Head of caudate nucleus (tissue), 42 donors: ENCODE measurements at places on chromosomes 16 and 17.

DNA sequence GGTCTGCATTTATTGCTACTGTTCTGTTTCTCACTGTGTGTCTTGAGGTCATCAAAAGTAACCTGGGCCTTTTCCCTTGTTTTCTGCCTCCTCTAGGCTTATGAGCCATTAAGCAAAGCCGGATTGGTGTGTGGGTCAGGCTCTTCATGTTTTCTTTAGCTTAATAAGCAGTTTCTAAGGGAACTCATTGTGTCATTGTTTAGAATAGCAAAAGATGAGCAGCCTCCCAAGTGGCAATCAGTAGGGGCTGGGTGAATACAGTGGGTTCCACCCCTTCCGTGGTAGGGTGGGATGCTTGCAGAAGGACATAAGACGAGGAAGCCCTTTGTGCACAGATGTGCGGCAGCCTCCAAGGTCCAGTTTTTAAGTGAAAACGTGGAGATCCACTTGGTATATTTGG, 34.5 kb downstream of the ABCC1 start:
- no peak for DNase-seq

DNA sequence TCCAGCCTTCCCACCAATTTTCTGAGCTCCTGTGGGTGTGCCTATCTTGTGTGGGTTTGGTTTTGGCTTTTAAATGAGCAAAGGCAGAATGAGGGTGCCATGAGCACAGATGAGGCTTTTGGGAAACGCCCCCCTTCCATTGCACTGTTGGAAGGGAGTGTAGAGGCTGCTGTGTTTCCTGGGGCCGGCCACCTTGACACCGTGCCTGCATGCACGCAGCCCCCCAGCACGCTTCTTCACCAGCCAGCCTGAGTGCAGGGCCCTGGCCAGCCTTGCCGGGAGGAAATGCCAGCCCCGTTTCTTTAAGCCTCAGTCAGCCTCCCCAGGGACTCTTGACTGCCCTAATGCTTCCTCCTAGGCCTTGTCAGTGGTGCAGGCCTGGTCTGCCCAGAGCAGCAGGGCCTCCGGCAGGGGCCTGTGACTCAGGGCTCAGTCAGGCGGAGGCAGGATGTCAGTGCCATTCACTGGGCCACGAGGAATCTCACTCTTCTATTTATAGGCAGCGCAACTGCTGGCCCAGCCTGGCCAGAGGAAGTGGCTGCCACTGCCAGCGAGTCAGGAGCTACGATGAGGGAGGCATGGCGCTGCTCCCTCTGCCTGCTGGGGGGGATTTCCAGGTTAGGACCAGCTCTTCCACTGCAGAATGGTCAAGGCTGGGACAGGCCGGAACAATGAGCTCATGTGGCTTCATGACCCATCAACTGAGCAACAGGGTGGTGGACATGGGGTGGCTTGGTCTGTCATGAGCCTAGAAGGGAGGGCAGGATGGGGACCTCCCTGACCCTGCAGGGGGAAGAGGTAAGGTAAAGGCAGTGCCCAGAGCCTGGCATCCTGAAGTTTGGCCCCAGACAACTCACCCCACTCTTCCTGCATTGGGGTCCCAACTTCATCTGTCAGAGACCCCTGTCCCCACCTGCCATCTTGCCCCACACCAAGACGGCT, 205.2 kb downstream of the RAB11FIP4 start:
- peak; percentile 49 for DNase-seq

- DNase-seq = no peak
These were observed 288 bp upstream of the KRT34 start for GRCh38 chr17:41382394-41382793.

GRCh38 chr16:4214215-4214621, 27.7 kb downstream of the SRL start:
- DNase-seq = no peak

DNA sequence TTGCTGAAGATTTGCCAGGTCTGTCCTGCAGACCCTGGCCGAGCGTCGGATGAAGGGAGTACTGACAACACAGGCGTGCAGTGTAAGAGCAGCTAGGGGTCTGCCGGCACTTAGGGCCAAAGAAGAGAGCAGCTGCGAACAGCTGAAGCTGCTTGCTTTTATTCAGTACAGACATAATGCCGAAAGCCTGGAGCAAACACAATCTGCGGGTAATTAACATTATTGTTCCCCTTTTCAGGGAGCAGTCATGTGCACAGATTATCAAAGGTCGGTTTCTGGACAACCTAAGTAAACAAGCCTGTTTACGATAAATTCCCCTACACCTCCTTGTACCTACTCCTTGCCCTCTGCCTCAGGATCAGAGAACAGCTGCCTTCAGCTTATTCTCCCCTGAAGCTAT, 12.0 kb upstream of the KRT23 start:
- DNase-seq = no peak

DNA sequence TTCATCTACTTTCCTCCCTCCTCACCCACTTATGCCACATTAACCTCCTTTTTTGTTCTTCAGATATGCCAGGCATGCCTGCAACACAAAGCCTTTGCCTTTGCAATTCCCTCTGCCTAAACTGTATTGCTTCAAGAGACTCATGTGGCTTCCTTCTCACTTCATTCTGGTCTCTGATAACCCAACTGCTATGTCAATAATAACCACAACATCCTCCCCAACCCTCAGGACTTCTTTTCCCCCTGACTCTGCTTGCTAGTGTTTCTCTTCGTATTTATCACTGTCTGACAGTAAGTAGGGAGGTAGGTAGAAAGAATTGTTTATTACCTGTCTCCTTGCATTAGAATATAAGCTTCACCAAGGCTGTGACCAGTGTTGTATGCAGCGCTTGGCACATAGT, 22.4 kb downstream of the RBL2 start:
- DNase-seq = no peak

- no peak for DNase-seq
These were observed 48.9 kb downstream of the SNX29 start for GRCh38 chr16:12025472-12025871.

DNA sequence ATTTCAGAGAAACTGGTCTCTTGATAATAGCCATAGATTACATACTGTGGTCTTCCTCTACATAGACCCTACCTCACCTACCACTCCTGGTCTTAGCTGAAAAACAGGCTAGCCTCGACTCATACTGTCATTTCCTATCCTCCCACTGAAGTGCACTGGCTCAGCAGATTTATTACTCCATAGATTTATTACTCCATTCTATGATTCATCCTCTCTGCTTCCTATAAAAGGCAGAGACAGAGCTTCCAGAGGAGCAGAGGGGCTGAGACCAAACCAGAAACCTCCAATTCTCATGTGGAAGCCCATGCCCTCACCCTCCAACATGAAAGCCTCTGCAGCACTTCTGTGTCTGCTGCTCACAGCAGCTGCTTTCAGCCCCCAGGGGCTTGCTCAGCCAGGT, at the start of gene CCL7:
TSS of gene CCL7 (plus strand) at position 253 of the 400 bp plus-strand sequence. CDS start at position 323, 70 bp downstream.
- DNase-seq = no peak

DNA sequence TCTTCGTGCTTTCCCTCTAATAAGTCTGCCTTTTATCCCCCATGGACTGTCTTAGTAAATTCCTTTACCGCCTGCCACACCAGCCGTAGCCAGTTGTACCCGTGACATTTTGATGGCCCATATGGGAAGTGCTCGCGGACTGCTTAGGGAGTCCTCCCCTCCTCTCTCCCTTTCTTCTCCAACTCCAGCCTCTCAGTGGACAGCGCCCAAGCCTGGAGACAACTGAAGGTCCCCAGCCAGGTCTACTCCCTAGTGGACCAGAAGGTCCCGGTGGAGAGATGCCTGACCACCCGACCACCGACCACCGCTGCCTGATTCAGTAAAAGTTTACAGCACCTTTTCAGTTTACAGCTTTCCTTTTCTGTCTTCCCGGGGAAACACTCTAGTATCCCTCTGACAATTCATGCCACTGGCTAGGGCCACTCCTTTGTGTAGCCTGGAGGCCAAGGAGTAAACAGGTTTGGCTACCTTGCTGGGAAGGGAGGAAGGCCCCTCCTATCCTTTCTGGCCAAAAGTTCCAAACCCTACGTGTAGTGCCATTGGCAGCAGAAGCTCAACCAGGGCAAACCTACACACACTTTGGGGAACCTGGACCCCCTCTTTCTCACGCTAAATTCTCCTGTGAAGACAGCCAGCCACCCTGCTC, 18.0 kb downstream of the CTRB2 start:
- DNase-seq = no peak

DNA sequence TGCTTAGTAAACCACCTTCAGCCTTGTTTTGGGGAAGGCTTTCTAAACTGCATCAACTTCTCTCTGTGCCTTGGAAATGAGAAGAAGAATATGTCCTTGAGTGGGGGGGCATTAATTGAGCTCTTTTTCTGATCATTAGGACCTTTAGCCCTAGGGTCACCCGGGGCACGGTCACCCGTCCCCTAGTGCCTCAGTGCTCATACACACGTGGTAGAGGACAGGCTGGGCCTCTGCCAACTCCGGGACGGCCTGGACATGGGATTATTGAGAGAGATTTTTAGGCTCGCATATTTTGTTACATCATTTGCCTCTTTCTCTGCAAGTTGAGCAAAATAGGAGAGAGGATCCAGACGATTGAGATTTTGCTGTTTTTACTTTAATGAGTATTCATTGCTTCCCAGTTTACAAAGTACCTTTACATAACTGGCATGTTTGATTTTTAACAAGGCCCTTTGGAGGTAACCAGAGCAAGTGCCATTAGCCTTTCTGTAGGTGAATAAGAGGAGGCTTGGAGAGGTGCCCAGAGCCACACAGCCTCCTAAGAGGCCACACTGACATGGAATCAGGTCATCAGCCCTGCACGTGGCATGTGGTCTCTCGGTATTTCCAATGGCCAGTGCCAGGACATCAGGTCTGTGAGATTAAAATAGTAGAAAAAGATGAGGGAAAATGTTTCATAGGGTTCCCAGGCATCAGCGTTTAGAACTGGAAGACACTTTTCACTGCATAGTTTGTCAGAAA, 11.1 kb downstream of the PMM2 start:
- no peak for DNase-seq

GRCh38 chr16:49201118-49201517, 80.5 kb downstream of the CBLN1 start:
- DNase-seq = no peak

GRCh38 chr17:17146786-17147406, 59.2 kb downstream of the PLD6 start:
- DNase-seq = no peak

DNA sequence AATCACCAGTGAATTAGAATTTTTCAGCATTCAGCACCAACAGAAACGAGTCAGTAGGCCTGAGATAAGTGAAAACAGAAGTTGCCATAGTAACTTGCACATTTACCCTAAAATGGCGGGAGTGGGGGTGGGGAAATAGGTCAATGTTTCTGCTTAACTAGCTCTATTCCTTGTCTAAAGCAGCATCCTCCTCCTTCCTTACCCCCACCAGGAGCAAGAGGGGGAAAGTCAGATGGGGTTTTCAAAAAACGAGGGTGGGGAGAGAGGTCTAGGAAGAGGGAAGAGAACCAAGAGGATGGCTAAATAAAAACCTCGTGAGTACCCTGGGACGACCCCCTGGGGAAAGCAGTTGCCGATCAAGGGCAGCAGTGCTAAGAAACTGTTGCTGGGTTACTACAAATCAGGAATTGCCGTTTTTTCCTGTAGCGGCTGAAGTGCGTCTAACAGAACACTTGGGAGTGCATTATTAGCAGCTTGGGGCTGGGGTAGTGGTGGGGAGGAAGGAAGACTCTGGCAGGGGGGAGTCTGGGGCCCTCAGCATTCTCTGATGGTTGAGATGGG, 34.4 kb upstream of the MNT start:
- peak; percentile 51 for DNase-seq

GRCh38 chr17:17739388-17740066, 58.3 kb downstream of the RAI1 start:
- DNase-seq = peak; percentile 75

GRCh38 chr17:5526821-5527598, 40.6 kb downstream of the MIS12 start:
- DNase-seq = peak; percentile 93

DNA sequence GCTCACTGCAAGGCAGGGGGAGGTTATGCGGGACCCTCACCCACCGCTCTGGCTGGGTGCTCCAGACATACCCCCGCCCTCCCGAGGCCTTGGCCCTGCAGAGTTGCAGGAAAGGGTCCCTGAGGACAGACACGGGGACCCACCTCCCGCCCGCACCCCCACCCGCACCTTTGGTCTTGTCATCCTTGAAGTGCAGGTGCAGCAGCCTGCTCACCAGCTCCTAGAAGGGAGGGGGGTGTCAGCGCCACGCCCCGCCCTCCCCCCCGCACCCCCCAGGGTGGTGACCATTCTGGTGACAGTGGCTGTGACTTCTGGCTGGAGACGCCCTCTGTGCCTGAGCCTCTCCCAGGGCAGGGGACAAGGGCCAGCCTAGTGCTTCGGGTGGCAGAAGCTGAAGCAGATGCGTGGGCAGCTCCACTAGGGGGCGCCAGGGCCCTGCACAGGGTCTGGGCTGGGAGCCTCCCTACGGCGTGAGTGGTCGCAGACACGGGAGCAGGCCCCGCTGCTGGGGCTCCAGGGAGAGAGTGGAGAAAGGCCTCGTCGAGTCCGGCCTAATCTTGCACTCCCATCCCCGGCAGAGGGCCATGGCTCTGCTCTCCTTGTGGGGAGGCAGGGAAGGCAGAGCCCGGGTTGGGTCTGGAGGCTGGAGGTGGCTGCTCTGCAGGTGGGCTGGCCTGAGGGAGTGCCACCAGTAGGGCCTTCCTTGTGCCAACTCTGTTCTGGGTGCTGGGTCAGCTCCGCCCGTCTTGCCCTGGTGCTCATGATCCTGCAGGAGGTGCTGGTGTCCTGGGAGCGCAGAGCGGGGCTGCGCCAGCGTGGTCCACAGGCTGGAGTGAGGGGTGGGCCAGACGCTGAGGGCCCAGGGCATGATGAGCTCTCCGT, 2.7 kb downstream of the CENPX start:
- peak; percentile 79 for DNase-seq

DNA sequence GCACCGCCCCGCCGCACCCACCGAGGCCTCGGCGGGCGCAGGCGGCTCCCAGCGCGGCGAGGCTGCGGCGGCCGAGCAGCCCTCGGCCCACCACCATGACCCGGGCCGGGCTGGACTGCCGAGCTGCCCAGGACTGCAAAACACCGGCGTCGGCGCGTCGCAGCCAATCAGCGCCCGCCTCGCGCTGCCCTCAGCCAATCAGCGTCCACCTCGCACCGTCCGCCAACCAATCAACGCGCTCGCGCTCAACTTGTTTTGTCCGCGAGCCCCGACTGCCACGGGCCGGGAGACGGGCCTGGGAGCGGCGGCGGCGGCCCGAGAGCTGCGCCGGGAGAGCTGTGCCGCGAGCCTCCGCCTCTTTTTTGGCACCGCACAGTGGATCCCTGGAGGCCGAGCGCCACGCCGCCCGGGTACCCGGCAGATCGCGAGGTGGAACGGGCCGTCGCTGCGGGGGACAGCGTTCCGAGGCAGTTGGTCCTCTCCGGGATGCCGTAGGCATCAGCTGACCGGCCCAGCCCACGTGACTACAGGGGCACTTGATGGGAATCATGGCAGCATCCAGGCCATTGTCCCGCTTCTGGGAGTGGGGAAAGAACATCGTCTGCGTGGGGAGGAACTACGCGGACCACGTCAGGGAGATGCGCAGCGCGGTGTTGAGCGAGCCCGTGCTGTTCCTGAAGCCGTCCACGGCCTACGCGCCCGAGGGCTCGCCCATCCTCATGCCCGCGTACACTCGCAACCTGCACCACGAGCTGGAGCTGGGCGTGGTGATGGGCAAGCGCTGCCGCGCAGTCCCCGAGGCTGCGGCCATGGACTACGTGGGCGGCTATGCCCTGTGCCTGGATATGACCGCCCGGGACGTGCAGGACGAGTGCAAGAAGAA, at the start of the genes FAHD1 and HAGH:
TSS of gene FAHD1 (plus strand) at position 516 of the 883 bp plus-strand sequence. CDS start at position 549, 33 bp downstream.
TSS of gene HAGH (minus strand) at position 135 of the 883 bp plus-strand sequence. CDS start at position 97, 38 bp downstream.
- DNase-seq = peak; percentile 93
